ENCODE measurements at places on chromosomes 16 and 17. TPM values are rescaled to one million over a fixed set of nuclear protein-coding genes. Genes with fewer than 3 reads are reported as not detected.

The SOST gene
- total RNA-seq = not detected

The EVI2B gene
- total RNA-seq = 0.47 TPM

The CRYBA1 gene
- not detected for total RNA-seq

The TP53TG3 gene
- not detected for total RNA-seq

The AXIN2 gene
- 4.8 TPM for total RNA-seq

The CEP112 gene
- total RNA-seq = 9.6 TPM

The CDH16 gene
- total RNA-seq = not detected

The ITGAD gene
- not detected for total RNA-seq

The KRTAP2-1 gene
- not detected for total RNA-seq

The KRTAP9-4 gene
- not detected for total RNA-seq

The TNP2 gene
- not detected for total RNA-seq

The KRTAP1-5 gene
- total RNA-seq = 2.5 TPM

The TBC1D3 gene
- total RNA-seq = not detected

DNA sequence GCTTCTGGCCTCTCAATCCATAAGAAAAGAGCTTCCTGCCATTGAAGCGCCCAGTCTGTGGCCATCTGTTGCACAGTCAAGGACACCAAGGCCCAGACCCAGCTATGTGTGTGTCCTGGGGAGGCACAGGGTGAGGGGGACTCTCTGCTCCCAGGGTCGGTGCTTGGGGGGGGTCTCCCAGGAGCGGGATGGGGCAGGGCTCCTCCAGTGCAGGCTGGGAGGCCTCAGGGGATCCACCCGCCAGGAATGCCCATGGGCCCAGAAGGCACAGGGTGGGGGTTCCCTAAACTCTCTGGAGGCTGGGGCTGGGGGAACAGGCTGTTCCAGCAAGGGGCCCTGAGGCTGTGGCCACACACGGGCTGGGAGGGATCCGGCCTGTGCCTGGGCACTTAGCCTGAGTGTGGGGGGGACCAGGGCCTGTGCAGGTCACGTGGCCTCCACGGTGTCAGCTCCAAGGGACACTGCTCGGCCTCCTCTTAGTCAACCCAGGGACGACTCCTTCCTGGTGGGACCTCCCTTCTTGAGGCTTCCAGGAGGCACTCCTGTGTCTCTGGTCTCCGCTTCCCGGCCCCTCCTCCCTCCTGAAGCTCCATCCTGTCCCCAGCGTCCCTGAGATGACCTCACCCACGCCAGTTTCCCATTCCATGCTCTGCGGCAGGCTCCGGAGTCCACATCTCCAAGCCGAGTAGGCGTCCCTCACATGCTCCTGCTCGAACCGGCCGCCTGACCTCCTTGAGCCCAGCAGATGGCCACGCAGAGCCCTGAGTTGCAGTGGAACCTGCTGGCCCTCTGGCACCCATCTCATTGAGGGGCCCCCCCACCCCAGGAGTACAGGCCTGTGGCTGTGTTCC is 23.1 kb upstream of the BAHCC1 start:
- DNase-seq = peak; percentile 59

DNA sequence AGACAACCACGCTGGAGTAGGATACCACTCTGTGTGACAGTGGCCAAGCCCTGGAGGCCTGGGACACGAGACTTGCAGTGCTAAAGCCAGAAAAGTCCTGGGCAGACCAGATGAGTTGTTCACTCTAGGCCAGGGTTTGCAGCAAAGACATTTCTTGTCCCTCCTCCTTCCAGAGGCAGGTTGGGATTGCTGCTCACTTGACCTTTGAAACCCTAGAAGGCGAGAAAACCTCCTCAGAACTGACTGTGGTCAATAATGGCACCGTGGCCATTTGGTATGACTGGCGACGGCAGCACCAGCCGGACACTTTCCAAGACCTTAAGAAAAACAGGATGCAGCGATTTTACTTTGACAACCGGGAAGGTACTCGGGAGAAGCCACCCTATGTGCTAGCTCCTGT is 9.8 kb upstream of the EPN3 start:
- no peak for DNase-seq

DNA sequence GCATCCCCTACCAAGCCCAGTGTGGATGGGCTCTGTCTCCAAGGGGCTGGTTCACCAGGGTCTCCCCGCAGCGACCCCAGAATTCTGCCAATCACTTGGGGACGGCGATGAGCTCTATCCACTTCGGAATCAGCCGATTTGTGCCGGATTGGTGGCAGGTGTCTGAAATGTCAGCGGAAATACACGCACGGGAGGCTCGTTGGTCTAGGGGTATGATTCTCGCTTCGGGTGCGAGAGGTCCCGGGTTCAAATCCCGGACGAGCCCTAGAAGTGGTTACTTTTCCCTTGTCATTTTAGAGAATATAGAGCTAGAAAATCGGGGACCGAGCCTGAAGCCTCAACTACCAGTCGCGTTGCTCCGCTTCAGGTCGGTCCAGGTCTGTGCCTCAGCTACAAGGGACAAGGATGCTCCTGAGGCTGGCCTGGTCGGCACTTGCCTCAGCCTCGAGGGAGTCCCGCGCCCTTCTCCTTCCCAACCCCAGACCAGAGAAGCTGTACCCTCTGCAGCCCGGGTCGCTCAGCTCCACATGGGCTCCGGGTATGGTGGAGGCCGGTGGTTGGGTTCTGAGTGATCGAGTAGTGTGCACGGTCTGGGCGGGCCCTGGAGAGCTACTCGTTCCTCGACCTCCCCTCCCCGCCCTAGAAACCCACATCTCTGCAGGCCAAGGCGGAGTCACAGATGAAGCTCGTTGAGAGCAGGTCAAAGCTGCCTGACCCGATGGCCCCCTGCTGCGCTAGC is 16.0 kb upstream of the OR1F1 start:
- peak; percentile 31 for DNase-seq

DNA sequence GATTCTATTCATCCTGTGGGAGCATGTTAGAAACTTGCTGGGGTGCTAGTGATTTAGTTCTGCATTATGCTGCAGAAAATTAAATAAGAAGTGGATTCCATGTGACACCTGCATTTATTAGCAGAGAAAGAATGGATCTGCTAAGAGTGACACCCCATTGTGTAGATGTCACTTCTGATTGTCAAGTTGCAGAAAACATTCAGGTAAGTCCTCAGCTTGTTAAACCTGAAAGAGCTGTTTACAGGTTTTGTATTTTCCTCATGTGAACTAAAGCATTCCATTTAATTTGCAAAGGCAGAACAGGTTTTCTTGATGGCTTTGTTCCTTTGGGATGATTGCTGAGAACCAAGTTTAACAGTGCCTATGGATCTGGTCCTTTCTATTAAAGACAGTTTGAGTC is 238.7 kb downstream of the ABCC12 start:
- no peak for DNase-seq

DNA sequence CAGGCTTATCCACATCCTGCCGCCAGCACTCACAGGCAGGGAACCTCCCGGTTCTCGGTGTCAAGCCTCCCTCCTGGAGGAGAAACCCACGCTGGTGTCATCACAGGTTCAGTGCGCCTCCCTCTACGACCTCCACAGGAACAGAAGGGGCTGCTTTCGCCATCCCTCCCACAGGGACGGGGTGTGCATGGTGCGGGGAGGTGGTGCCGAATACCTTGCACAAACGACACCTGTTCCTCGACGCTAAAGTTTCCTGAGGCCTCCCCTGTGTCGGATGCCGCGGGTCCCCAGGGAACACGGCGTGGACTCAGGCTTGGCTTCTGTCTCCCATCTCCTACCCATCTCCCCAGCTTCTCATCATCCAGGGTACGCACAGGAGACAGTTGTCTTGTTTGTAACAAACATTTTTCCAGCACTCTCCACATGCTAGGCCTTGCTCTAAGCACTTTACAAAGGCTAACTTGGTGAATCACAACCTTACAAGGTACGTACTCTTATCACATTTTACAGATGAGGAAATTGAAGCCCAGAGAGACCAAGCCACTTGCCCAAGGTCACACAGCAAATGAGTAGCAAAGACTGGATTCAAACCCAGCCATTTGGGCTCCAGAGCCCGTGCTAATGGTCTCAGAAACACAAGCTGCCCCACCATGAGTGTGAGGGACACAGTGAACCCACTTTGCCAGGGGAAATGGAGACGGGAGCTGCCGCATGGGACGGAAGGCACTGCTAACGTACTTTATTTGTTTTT is 271.6 kb downstream of the C16orf95 start:
- no peak for DNase-seq

- DNase-seq = no peak
Measured at GRCh38 chr17:47741109-47741792, 8.2 kb downstream of the TBX21 start.

- peak; percentile 81 for DNase-seq
Measured at GRCh38 chr17:63275318-63275970, 170.7 kb downstream of the CYB561 start.

DNA sequence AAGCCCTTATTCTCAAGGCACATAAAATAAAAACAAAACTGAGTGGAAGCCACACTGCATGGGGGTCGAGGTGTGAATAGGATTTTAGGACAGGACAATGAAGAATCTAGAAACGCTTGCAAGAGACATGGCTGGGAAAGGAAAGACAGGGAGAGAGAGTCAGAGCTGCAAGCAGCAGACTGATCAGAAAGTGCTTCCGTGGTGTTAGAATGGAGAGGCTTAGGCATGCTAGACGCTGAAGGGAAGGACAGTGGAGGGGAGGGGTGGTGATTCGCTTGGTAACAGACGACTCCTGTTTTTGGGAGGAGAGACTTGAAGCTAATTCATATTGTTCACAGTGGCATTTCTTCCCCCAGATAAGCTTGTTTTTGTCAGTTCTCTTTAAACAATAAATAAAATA is 173.5 kb downstream of the AIPL1 start:
- no peak for DNase-seq

GRCh38 chr17:74635418-74635817 is 11.9 kb upstream of the CD300E start:
- no peak for DNase-seq

DNA sequence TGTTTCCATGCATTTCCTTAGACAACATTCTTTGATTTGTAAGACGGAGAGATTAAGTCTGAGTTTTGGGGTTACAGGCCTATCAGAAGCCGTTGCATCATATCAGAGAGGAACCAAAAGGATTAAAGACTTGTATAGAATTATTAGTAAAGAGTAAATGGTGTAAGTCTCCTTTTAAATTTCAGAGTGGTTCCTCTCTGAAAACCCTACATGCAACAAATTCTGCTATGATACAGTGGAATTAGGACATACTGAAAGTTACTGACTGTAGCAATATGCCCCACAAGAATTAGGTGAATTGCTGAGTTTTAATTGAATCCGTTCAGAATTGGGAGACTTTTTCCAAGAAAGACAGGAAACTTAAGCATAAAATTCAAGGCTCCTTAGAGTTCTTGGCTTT is 221.6 kb downstream of the FTO start:
- no peak for DNase-seq

DNA sequence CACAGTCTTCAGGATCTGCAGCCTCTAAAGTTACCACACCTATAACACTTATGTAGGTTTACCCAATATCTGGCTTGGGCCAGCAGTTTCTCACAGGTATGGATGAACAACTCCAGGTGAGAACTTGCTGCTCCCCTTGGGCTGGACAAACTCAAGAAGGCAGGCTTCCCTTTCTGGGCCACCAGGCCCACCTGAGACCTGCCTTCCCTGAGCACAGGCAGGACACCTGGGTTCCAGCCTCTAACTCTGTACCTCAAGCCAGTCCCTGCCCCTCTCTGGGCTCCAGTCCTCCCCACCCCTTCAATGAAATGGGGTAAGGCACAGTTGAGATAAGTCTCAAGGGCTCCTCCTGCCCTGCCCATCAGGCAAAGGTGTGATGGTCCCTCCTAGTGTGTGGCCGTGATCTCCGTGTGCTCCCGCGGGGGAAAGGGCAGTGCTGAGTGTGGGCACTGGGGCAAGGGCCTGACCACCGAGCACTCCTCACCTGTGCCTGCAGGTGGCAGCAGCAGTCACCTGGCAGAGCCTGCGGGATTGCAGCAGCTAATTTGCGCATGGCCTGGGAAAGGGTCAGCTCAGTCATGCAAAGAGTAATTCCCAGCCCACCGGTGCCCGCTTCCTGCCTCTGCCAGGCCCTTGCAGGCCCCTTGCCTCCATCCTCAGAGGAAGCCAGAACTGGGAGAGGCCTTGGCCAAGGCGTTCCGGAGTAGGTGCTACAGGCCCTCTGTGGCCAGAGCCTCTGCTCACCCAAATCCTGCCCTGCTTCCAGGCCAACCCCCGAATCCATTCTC is 28.2 kb upstream of the ADGRG1 start:
- peak; percentile 52 for DNase-seq

DNA sequence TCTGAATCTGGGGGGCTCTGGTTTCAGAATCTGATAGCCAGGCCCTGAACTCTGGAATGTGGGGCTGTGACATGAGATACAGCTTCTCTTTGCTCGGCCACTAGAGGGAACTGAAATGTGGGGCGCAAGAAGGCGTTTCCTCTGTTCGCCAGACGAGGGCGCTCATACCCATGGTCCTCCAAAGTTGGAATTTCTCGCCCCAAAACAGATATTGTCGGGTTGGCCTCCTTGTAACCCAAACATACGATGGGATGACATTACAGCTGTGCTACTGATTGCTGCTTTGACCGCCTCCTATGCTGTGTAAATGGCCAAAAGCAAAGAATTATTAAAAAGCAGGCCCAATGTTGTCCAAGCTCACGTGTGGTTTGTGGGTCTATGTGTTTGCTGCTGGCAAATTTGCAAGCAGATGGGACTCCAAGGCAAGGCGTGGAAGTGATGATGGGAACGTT is 13.1 kb upstream of the MSI2 start:
- peak; percentile 64 for DNase-seq

DNA sequence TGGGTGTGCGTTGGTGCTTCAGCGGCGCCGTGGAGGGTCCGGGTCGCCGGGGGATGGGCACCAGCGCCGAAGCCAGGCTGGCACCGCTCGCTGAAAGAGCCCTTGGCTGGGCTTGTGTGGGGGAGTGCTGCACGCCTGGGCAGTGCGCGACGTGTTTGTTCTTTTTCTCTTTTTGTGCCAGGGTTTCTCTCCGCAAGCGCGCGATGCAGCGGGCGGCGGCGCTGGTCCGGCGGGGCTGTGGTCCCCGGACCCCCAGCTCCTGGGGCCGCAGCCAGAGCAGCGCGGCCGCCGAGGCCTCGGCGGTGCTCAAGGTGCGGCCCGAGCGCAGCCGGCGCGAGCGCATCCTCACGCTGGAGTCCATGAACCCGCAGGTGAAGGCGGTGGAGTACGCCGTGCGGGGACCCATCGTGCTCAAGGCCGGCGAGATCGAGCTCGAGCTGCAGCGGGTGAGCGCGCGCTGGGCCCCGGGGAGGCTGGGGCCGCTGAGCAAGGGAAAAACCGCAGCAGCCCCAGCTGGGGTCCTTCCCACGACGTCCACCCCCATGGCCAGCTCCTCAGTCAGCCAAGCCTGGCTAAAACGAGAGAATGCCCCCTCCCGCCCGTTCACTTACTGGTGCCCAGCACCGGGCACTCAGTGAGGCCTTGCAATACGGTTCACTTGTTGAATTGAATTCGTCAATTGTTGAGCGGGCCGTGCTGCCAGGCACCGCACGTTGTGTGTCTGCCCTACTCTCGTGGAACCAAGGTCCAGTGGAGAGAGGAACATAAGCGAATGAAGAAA is 541 bp downstream of the GPT2 start:
- no peak for DNase-seq

GRCh38 chr16:69166946-69167930 is 19.7 kb upstream of the SNTB2 start:
- DNase-seq = no peak

GRCh38 chr17:64384253-64385186 is 6.1 kb downstream of the PECAM1 start:
- DNase-seq = no peak

GRCh38 chr16:85848986-85849385 is 49.5 kb downstream of the COX4I1 start:
- DNase-seq = no peak

Data from SJSA1 (cell line).